ENCODE measurements at places on chromosomes 7 and 10.
A peak's percentile ranks its signal among the peaks of the same experiment; 100 is the strongest.

- no peak for DNase-seq
These were observed 14.4 kb upstream of the BAZ1B start for GRCh38 chr7:73536479-73536878.

DNA sequence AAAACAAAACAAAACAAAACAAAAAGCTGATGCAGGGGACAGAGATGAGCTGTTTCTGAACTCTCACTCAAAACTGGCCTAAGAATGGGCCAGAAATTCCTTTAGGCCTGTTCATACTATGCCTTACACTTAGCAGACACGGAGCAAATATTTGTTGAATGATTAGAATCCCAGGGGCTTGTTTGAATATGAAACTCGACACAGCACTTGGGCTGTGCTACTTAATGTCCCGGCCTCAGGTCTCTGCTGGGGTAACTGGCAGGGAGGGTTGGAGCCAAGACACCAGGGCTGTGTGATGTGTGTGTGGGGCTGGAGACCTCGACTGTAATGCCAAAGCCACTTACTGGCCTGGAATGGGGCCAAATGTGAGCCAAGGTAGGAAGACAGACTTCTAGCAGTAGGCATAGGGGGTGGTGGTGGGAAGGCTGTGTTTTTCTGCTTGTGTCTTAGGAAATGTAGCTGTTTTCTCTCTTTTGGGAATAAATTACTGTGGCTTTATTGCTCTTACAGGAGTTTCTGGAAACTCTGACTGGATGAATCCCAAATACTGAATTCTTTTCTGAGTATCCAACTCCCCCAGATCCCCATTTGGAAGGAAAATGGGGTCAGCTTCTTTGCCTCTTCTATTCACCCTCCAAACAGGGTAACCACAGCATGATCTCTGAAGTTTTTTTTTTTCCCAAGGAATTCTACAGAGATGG lies 66.7 kb downstream of the EMX2 start:
- DNase-seq: no peak

GRCh38 chr10:69745698-69746097 lies 56.0 kb upstream of the COL13A1 start:
- DNase-seq: no peak

DNA sequence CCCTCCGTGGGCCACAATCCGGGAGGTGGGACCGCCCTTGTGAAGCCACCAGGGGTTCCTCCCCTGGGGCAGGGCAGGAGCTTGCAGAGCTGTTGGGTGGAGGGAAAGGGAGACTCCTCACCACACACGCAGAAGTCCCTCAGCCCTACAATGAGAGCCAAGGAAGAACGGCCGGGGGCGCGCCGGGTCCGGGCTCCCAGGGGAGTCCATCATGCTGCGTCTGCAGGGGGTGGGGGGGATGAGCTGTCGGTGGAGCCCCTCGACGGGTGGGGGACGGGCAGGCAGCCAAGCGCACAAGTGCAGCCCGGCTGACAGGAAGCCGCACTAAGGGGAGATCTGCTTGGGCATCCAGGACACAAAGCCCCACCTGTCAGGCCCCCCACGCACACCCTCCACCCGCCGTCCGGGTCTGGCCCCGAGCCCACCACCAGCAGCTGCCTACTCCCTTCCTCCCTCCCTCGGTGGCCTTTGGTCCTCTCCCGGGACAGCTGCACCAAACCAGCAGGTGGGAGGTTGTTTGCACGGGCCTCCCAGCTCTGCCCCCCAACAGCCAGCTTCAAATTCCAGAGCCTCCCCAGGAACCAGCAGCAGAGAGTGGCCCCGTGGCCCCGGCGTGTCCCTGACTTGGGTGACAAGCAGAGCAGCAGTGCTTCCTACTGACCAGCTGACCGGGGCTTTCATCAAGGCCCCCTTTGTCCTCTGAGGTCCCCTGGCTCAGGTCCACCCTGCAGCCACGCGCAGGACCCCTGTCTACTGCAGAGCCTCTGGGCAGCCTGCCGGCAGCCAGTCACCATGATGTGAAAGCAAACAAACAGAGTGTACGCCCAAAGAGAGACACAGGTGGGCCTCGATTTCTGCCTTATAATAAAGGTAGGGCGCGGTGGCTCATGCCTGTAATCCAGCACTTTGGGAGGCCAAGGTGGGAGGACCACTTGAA lies 50.3 kb downstream of the HIP1 start:
- no peak for DNase-seq

GRCh38 chr7:2417981-2418481 lies 14.6 kb downstream of the CHST12 start:
- peak; percentile 25 for DNase-seq

- DNase-seq: no peak
These were observed 84.9 kb downstream of the ZNF365 start for GRCh38 chr10:62459072-62459471.

DNA sequence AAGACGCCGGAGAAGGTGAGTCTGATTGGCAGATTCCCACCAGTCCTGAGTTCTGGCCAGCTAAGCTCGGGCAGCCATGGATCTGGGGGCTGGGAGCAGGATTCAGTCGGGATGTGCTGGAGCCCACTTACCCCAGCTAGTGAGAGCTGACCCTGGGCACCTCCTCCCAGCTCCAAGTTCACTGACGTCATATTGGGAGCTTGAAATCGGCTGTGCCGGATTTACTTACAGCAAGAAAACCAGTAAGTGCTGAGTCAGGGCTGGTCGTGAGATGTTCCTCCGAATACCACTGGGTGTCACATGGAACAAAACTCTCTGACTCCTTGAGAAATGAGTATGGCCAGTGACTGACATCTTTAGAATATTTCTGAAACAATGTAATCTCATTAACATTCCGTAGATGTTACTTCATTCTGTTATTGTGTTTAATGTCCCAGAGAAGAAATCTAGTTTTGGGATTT lies 621.2 kb downstream of the SDK1 start:
- DNase-seq: no peak

DNA sequence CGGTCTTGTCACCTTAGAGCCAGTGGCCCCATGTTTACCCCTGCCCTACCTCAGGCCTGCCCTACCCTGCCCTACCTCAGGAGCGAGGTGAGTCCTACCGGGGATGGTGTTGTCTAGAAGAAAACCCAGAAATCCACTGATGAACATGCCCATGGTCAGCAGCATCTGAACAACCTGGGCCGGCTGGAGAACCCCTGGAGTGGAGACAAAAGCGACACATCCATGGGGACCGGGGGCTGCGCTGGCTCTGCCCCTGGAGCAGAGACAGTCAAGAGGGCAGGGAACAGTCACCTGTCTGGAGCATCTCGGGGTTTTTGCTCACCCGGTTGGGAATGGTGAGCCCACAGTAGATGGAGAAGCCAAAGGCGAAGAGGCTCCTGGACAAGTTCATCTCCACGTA lies 36.3 kb downstream of the STRA8 start:
- DNase-seq: no peak

DNA sequence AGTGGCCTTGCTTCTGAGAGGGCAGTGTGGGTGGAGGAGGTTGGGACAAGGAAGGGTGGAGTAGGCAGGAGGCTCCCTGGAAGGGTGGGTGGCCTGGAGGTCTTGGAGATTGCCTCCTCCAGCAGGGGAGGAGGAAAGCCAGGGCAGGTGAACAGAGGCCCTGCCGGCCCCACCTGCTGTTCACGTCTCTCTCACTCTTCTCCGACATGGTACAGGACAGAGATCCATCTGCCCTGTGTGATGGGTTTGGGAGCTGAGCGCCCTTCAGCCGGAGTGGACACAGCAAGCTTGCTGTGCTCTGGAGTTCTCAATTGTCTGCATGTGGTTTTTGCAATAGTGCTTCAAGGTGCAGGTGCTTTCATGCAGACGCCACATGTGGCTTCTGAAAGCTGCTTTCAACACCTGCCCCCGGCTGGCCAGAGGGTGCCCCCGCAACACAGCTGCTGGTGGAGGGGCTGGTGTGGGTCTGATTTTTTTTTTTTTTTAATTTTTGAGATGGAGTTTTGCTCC lies 82.8 kb upstream of the GNA12 start:
- DNase-seq: no peak

GRCh38 chr7:106178593-106179134 lies 66.6 kb upstream of the SYPL1 start:
- DNase-seq: no peak

GRCh38 chr7:148306759-148307158 lies 283.8 kb upstream of the C7orf33 start:
- no peak for DNase-seq

DNA sequence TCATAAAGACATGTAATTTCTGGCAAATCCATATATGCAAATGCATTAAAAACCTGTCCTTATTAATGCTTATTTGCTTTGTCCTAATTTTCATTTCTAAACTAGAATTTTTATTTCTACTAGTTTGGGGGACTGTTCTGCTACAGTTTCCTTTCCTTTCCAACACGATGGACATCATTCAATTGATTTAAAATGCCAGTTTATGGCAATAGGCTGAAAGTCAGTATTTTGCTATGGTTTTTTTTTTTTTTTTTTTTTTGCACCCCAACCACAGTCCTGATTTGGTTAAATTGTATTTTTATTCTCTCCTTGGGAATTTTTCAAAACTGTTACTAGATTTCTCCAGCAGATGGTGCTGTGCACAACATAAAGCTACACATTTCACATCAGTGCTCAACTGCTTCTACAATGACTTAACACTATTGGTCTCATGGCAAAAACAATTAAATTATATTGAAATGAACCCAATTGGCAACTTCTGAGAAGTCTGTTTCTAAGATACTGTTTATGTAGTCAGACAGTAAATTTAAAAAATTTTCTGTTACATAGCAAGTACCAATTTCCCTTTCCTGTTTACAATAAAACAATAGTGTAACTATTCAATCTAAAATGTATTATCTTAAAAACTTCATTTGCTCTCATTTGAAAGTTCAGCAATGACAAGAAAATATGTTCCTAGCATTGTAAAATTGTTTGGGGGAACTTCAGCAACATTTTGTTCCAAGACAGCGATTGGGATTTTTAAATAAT lies 193.8 kb upstream of the CCDC6 start:
- no peak for DNase-seq

- DNase-seq: no peak
These were observed 49.4 kb downstream of the AKR1D1 start for GRCh38 chr7:138125598-138126111.

- DNase-seq: no peak
These were observed 140.3 kb upstream of the LAMB4 start for GRCh38 chr7:108270385-108271015.

- DNase-seq: no peak
These were observed 312.6 kb upstream of the BMPER start for GRCh38 chr7:33592718-33593117.

DNA sequence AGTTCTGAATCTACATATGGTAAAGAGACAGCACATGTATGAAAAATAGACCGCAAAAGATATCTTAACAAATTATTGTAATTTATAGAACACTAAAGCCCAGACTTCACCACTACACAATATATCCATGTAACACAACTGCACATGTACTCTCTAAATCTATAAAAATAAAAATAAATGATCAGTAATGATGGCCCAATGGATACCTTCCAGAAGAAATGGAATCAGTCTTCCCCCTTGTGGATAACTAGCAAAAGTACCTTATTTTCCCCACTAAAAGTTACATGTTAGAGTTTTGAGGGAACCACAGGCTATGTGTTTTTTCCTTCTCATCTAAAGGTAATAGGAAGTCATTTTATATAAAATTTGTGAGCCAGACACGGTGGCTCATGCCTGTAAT lies 25.7 kb downstream of the C7orf25 start:
- DNase-seq: no peak

- no peak for DNase-seq
These were observed 124.3 kb upstream of the WNT16 start for GRCh38 chr7:121204537-121204936.

GRCh38 chr7:44801890-44802289 lies 5.4 kb downstream of the PPIA start:
- no peak for DNase-seq

DNA sequence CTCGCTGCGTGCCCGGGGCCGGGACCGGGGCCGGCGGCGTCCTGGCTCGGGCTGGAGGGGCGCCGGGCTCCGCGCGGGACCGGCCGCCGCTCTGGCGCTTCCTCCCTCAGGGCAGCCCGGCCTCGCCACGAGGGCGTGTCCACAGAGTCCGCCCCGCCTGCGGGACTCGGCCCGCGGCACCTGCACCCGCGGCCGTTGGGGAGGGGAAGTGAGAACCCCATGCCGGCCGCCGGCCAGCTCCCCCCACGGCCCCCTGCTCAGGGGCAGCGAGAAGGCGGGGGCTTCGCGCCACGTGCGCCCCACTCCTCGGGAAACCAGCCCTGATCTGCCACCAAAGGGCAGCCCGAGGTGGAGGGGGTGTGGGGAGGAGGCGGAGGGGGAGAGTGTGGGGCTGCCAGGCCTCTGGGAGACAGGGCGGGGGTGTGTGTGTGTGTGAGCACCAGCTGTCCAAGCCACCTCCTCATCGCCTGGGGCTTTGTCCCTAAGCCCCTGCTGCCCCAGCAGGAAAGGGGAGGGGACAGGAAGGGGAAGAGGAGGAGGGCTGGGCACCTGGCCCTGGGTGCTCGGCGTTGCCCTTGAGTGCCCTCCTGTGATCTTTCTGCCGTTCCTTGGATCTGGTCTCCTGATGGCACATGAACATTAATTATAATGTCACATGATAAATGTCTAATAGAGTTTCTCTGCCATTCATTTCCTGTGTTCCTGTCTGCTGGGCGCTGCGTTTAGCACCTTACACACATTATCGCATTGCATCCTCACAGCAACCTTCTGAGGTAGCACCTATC lies at the start of gene PIK3AP1:
Gene PIK3AP1, minus strand, starts transcription at position 93 of the 785 bp plus-strand sequence. CDS start 120 bp downstream, outside the sequence.
- no peak for DNase-seq

GRCh38 chr10:3622427-3622826 lies 162.6 kb downstream of the KLF6 start:
- no peak for DNase-seq

GRCh38 chr7:156989766-156990535 lies 20.5 kb downstream of the MNX1 start:
- DNase-seq: no peak

DNA sequence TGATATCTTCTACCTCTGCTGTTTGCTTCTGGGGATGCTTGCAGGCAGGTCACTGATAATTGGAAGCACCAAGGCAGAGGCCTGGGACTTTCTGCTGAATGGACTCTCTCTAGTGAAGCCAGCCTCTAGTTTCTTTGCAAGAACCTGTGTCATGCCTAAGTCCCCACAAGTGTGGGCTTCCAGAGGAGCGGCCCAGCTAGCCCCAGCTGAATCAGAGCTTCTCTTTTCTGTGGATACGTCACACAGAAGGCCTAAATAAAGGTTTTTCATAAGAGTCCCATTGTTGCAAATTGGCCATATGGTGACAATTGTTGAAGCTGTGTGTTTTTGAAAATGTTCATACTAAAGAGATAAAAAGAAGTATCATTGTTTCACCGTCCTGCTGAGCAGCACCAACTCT lies 6.8 kb upstream of the OPALIN start:
- DNase-seq: no peak

DNA sequence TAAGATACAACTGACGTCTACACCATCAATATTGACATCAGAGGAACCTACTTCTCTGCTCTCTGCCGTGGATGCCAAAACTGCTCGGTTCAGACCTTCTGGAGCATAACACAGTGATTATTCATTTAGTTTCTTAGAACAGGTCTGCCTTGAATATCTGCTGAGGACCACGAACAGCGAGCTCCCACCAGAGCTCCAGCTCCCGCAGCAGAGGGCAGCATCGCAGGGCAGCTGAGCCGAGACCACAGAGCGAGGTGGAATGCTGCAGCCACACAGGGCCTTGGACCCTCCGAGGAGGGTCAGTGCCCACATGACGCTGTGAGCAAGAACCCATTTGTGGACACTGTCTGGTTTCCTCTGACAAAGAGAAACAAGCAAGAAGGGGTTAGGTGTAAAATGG lies 6.8 kb downstream of the VIPR2 start:
- DNase-seq: no peak
